Esophagus squamous epithelium (tissue), 5 donors: ENCODE measurements at places on chromosomes 12 and 14.

GRCh38 chr14:38808734-38809455 is 294.1 kb downstream of the SEC23A start:
- no peak for DNase-seq

- no peak for DNase-seq
Measured at GRCh38 chr12:70048521-70049250, 194.5 kb upstream of the CNOT2 start.

GRCh38 chr14:50647282-50647681 is 20.8 kb downstream of the SAV1 start:
- no peak for DNase-seq

DNA sequence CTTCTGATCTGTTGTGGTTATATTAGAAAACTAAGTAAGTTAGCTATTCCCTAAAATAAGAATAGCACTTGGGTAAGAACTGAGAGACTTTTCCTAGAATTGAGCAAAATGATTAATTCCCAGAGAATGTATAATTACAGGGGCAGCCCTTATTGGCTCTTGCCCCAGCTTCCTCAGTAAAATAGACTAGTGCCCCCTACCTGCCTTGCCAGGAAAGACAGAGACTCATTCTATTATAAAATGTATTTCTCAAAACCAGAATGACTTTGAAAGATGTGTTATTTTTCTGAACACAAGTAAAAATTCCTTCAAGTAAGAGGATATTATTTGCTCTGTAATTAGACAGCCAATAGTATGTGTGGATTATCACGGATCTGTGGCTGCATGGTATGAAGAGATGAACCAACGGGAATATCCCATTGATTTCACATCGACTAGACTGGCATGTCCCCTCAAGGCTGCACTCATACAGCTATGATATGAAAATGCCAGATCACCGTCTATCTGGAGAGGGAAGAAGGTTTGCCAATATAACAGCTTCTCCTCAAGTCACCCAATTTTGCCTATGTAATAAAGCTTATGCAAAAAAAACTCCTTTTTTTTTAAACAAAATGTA is 7.4 kb upstream of the GLRX5 start:
- DNase-seq = no peak

DNA sequence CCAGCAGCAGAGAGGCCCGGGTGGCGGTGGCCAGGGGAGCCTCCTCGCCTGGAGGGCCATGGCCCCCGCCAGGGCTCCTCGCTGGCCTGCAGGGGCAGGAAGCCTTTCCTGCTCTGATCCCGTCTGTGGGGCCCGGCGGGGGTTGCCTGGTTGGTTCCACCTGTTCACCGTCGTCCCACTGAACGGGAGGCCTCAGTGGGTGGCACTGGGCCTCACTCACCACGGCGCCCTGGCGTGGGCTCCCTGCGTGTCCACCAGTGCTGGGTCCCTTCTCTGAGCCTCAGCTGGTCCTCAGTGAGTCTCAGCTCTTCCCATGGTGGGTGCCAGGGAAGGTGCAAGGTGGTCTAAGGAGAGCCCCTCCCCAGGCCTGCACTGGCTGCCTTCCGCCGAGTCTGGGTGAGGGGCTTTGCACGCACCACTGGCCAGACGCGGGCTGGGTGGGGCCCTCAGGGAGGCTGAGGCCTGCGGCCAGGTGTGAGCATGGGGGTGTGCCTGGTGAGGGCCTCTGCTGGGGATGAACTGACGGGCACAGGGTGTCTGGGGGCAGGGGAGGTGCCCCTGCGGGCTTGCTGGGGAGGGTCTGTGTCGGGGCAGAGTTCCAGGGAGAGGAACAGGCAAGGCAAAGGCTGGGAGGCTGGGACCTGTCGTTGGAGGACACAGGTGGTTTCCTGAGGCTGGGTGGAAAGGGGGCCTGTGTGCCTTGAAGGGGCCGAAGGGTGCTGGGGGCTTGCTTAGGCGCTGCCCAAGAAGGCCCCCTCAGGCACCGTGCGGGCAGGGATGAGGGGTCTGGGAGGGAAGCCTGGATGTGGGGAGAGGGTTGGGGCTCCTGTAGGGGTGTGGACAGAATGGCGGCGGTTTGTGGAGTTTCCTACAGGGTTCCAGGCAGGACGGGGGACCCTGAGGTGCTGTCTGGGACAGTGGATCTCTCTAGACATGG is 339.8 kb downstream of the TMEM121 start:
- no peak for DNase-seq

GRCh38 chr14:103706551-103707328 is 8.5 kb downstream of the XRCC3 start:
- DNase-seq = no peak

DNA sequence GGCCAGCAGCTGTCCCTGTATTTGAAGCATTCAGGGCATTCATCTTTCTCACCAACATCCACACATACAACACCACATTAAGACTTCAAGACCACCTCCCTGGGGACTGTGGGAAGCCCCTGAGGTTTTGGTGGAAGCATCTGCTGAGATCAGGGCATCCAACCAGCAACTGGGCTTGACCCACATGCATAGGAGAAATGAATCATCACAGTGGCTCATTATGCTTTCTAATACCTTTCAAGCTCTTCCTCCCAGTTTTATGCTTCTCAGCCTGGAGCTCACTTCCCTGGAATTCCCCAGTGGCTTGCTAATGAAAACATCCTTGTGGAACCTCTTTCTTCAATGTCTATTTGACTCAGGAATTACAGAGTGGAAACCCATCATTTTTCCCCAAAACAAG is 21.4 kb upstream of the CMKLR1 start:
- DNase-seq = no peak

GRCh38 chr12:131618701-131619100 is 92.2 kb upstream of the SFSWAP start:
- no peak for DNase-seq

DNA sequence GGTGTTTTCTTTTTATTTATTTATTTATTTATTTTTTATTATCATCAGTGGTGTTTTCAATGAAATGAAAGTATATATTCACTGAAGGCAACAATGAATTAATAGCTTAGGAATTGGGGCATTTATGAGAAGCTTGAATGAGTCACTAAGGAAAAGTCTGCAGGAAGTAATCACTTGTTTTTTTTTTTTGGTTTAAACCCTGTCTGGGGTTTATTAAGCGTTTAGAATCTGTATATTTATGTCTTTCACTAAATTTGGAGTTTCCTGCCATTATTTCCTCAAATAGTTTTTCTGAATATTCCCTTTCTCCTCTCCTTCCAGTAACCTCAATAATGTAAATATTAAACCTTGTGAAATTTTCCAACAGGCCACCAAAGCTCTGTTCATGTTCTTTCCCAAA is 85.5 kb downstream of the TESC start:
- DNase-seq = no peak

GRCh38 chr12:97134495-97134894 is 227.4 kb downstream of the NEDD1 start:
- DNase-seq = no peak

GRCh38 chr12:120571299-120571698 is 9.9 kb downstream of the POP5 start:
- no peak for DNase-seq

DNA sequence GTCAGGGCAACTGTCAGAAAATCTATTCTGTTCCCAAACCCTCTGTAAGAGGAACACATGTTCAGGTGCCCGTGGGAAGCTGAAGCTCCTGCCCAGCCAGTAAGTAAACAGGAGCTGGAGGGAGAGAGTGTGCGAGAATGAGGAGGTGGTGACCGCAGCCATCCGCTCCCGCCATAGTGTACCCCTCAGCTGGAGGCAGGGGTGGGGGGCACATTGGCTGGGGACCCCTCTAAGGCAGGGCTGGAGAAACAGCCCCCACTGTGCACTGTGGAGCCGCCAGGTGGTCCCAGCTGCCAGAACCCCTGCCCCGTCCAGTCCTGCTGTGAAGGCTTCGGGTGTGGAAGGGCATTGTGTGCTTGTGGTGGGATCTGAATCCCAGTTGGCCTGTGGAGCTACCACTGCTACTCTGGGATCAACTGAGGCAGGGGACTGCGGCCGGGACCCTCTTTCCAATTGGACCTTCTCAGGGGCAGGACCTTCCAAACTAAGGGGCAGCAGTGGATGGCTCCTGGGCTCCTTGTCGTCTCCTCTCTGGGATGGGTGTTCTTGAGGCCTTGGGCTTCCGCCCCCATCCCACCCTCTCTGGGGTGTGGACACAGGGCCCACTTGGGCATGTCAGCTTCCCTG is 59.6 kb downstream of the TSPAN9 start:
- DNase-seq = no peak

DNA sequence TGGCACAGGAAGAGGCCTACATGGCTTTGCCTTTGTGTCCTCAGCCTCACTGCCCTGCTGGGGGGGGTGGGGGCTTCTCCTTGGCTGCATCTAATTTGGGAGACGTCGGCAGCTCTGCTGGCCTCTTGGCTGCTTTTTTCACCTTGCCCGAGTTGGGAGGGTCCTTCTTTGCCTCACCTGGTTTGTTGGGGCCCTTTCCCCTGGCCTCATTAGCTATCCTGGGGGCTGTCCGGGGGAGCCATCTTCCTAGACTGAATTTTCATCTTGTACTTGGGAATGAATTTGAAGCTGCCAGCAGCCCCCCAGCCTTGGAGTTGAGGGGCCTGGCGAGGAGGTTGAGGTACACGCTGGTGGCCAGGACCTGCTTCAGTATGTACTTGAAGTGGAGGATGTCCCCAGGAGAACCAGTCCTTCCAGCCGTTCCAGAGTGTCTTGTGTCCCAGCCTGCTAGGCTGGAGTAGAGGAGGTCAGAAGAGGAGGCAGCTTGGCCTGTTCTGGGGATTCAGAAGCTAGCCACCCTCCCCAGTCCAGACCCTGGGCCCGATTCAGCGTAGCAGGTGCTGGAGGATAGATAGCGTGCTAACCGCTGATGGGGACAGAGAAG is 70.7 kb upstream of the VASH1 start:
- no peak for DNase-seq

DNA sequence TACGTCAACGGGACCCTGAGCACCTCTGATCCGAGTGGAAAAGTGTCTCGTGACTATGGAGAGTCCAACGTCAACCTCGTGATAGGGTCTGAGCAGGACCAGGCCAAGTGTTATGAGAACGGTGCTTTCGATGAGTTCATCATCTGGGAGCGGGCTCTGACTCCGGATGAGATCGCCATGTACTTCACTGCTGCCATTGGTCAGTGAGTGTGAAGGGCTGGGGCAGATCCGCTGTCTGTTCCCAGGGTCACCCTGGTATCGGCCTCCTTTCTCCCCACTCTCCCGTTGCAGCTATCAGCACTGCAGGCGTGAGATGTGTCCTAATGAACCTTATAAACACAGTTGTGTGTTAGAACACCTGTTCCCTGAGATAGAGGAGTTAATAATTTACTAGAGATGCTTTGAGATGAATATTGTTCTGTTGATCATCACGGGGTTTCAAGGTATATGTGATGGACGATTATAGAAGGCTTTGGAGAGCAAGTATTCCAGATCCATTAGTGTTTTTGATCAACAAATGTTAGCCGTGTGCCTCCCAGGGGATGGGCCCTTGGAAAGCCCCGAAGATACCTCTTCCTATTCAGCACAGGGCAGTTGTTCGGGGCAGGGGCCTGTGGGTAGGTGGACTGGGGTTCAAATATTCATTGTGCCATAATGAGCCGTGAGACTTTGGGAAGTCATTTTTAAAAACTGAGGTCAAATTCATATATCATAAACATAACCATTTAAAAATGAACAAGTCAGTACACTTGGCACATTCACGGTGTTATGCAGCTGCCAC is 33.6 kb downstream of the ADGRD1 start:
- DNase-seq = no peak

DNA sequence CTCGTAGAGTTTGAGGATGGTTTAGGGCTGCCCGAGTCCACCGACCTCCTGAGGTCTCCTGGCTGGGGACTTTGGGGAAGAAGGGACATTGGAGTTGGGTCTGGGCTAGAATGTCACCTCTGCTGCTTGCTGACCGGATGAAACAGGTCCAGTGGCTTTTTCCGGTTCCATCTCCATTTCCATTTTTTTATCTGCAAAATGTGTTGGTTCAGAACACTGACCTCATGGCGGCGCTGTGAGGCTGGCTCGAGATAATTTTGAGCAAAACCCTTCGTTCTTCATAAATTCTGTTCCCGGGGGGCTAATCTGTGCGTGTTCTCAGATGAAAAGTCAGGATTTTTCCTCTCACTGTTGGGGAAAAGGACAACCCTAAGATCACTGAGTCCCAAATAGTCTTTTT is 11.7 kb upstream of the MYL2 start:
- DNase-seq = no peak

DNA sequence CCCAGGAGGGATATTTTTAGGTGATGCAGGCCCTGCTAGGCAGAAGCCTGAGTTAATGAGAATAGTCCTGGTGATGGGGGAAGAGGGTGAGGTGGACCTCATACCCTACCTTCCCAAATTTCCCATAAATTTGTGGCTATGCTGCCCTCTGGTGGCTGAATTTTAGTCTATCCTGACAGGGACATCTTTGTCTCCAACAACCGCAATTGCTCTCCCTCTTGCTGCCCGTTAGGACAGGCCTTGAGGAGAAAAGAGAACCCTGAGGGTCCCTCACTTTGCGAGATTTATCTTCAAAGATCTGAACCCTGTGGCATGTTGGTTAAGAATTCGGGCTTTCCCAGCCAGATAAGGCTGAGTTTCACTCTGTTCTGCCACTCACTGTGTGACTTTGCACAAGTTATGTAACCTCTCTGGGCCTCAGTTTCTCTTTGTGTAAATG is 9.8 kb upstream of the ZNF385A start:
- no peak for DNase-seq

- DNase-seq = no peak
Measured at GRCh38 chr14:51849097-51849496, 11.3 kb upstream of the GNG2 start.

DNA sequence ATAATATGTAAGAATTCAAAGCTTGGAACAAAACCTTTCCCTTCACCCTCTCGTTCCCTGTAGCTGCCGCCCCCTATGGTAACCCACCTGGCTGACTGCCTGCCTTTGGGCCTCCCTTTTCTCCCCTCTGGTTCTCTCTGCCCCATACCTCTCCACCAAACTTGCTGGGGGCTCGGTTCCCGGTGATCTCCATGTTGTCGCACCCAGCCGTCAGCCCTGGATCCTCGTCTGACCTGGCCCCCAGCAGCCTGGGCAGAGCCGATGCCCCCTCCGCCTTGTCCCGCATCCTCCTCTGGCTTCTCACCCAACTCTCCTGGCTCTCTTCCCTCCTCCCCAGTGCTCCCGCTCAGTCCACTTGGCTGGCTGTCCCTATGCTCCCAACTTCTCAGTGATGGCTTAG is 4.5 kb downstream of the CYP46A1 start:
- DNase-seq = no peak

GRCh38 chr12:49973361-49973830 is 649 bp downstream of the AQP6 start:
- DNase-seq = no peak

- DNase-seq = no peak
Measured at GRCh38 chr14:55170526-55170925, 20.9 kb downstream of the DLGAP5 start.

GRCh38 chr14:70014406-70015095 is 135.3 kb downstream of the SMOC1 start:
- DNase-seq = no peak

GRCh38 chr14:65211341-65211987 is 109.1 kb upstream of the MAX start:
- no peak for DNase-seq

GRCh38 chr14:51792809-51793208 is 67.6 kb upstream of the GNG2 start:
- no peak for DNase-seq

- no peak for DNase-seq
Measured at GRCh38 chr12:98373025-98373554, 142.3 kb upstream of the TMPO start.
